Amygdala (tissue), 56 donors: ENCODE measurements at places on chromosomes 13 and 19.

DNA sequence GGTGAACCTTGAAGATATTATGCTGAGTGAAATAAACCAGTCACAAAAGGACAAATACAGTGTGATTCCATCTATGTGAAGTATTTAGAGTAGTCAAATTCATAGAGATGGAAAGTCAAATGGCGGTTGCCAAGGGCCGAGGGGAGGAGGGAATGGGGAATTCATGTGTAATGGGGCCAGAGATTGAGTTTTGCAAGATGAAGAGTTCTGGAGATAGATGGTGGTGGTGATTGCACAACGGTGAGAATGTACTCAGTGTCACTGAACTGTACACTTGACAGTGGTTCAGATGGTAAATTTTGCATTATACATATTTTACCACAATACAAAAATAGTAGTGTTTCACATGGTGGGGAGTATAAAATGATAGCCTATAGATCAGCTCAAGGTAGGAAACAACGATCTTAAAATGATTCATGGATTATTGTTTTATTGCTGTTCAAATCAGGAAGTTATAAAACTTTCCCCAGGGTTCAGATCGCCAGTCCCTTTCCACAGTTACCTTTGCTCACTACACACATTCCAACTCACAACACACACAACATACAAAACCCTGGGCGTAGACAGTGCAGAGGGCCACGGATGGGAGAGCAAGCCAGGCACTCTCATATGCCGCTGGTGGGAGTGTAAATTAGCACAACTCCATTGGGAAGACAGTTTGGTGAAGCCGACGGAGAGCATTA, 219.9 kb downstream of the ZIC5 start:
- DNase-seq = no peak

- DNase-seq = peak; percentile 72
Measured at GRCh38 chr13:74287724-74288169, 153.5 kb upstream of the KLF12 start.

DNA sequence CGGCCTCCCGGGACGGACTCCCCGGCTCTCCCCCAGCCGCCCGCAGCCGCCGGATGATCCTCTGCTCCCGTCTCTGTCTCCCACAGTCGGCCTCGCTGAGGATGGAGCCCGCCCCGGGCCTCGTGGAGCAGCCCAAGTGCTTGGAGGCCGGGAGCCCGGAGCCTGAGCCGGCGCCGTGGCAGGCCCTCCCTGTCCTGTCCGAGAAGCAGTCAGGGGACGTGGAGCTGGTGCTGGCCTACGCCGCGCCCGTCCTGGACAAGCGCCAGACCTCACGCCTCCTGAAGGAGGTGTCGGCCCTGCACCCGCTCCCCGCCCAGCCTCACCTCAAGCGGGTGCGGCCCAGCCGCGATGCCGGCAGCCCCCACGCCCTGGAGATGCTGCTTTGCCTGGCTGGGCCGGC, 6.8 kb downstream of the ADAT3 start:
- no peak for DNase-seq

- no peak for DNase-seq
Measured at GRCh38 chr19:16373079-16373478, 48.5 kb downstream of the KLF2 start.
